ENCODE measurements at places on chromosomes 11 and 22.
A peak's percentile ranks its signal among the peaks of the same experiment; 100 is the strongest.

DNA sequence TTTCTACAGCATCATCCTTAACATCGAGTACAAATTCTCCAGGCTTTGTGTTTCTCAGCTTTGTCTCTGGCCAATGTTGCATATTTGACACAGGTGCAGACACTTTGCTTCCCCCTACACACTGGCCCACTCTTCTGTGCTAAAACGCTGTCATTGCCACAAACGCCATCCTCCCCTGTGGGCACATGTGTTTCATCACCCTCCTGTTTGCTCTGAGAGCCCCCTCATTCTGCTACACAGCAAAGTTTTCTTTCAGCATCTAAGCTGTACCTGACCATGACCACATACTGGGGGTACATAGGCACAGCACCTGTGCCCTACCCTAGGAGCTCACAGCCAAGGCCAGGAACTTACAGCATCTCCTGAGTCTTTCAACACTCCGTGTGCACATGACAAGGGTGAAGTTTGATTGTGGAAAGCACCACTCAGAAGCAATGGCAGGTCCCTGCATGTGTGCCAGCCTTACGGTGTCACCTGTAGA is 7.9 kb upstream of the IGLL5 start:
- no peak for DNase-seq

GRCh38 chr11:109435121-109435742 is 13.2 kb downstream of the C11orf87 start:
- peak; percentile 7 for DNase-seq

DNA sequence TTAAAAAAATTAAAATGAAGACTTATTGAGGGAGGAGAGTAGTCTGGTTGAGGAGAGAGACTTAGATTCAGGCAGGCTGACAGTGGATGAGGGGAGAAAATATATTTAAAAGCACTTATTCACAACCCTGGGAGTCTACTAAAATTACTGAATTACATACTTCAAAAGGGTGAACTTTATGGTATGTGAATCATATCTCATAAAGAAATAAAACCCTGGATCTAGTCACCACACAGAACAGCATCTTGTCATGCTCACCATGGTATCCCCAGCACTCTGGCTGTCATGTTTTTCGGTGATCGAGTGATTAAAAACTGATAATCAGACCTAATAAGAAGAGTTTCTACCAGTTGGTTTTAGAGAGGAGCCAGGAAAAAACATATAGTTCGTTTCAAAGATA is 11.0 kb downstream of the TEAD1 start:
- no peak for DNase-seq

GRCh38 chr11:59966201-59966600 is 2.4 kb downstream of the OOSP4A start:
- no peak for DNase-seq

DNA sequence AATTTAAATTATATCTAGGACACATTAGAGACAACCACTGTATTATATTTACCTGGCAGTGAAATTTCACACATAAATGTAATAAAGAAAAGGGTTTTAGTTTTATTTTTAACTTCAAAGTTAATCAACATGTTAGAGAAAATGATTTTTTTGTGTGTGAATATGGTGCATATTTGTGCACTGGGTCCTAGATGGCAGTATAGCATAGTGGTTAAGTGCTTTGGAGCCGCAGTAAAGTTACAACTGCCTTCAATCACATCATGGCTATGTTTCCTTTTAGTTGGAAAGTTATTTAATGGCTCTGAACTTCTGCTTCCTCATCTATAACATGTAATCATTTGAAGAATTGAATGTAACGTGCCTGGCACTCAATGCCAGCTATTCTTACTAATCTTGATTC is 108.9 kb upstream of the DDI1 start:
- DNase-seq: no peak

DNA sequence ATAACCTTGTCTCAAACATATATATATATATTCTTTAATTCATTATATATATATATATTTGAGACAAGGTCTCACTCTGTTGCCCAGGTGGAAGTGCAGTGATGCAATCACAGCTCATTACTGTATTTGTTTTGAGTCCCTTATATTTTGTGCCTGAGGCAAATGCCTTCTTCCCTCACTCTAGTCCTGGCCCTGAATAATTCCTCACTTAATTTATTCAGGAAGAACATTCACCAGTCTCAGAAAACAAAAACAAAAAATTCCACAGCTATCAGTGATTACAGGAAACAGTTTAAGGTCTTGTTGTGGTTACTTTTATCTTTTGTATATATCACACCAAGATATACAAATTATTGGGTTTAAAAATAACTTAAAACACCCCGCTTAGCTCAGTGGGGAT is 155.7 kb downstream of the CWF19L2 start:
- no peak for DNase-seq

DNA sequence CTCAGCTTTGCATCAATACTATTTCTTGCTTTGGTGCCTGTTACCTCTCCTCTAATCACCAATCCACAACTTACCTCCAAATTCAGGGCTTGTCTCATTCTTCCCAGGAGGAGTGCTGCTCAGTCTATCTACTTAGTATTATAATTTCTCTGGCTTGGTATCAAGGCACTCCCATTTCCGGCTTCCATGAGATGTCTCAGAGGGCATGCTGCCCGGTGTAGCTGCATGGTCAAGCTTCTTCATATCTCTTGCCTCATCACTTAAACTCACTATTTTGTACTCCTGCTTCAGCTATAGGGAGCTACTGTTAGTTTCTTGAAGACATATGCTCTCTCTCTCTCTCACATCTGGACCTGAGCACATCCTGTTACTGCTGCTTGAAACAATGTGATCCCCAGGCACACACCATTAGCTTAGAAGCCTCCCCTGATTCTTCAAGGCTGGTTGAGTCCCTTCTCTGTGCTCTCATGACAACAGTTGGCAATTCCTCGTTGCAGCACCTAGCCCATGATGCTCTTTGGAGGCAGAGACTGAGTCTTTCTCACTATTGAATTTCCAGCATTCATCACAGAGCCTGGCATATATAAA is 182.8 kb upstream of the SYN3 start:
- no peak for DNase-seq

- DNase-seq: no peak
These were observed 146.8 kb downstream of the MN1 start for GRCh38 chr22:27654546-27655445.

GRCh38 chr11:64711956-64712362 is 11.0 kb downstream of the NRXN2 start:
- no peak for DNase-seq

DNA sequence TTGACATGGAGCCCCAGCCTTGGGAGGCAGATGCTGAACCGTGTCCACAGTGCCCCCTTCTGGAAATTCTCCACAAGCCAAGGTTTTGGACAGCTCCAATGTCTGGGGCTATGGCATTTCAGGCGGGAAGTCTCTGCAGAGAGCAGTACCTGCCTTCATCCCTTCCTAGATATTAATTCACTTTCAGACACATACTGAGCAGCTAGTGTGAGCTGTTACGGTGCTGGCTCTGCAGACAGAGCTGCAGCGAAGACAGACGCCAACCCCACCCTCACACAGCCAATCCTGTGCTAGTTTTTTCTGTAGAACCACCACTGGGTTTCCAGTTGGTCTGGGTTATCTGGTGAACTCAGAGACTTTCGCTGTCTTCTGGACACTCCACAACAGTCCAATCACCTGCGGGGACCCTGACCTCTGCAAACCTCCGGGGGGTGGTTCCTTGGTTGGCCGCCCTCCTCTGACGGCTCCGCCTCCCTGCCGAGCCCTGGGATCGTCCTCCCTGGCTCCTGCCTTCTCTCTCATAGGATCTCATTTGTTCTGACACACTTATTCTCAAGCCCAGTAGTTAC is 9.1 kb downstream of the LMF2 start:
- peak; percentile 39 for DNase-seq

DNA sequence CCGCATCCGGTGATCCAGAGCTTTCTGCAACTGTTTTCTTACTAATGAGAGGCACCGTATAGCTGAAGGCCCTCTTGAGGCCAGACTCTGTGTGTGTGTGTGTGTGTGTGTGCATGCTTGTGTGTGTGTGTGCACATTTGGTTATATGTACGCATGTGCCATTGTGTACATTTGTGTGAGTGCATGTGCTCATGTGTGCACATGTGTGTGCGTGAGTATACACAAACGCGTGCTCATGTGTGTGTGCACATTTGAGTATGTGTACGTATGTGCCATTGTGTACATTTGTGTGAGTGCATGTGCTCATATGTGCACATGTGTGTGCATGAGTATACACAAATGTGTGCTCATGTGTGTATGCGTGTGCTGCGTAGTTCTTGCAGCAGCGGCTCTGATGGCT is 12.3 kb upstream of the FGF19 start:
- no peak for DNase-seq

DNA sequence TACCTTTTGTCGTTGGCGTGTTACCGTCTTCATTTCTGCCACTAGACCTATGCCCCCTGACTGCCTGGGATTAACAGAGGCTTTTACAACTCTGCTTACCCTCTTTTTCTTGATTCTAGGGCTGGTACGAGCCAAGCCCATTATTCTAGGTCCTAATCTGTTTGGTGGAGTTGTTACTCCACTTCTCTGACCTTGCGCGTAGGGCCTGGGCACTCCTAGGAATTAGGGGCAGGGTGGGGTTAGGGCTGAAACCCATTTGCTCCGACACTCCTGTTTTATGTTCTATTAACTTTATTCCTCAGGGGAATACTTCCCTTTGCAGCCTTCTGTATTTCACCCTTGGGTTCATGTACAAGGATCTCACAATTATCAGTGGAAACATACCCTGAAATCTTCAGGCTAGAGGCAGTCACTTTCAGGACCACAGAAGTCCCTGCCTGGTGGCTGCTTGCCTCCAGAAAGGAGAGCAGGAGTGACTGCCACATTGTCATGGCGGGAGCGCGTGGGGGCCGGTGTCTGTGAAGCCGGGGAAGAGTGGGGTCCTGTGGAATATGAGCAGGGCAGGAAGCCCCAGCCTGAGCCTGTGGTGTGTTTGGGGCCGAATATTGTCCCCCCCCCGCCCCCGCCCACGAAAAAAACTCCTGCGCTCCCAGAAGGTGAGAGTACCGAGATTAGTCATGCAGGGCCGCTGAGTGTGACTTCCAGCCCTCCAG is 731 bp upstream of the SLC37A2 start:
- no peak for DNase-seq

- no peak for DNase-seq
These were observed 4.7 kb downstream of the RTCB start for GRCh38 chr22:32407312-32407711.

DNA sequence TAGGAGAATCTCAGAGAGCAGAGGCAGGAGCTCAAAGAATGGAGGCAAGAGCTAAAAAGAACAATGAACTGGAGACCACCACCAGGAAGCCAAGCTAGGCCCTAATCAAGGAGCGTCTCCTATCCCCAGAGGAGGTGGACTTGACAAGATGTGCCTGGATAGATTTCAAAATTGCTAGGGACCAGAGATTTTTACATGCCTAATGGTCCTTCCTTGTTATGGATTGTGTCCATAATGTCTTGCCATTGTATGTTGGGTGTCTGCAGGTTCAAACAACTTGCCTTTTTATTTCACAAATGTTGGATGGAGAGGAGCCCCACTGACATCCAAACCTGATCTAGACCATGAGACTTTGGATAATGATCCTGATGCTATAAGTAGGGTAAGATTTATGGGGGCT is 88.2 kb upstream of the TP53I11 start:
- DNase-seq: no peak

GRCh38 chr11:116427903-116428637 is 344.7 kb downstream of the BUD13 start:
- DNase-seq: no peak

- DNase-seq: no peak
These were observed 4.8 kb upstream of the MRTFA start for GRCh38 chr22:40641269-40641668.

DNA sequence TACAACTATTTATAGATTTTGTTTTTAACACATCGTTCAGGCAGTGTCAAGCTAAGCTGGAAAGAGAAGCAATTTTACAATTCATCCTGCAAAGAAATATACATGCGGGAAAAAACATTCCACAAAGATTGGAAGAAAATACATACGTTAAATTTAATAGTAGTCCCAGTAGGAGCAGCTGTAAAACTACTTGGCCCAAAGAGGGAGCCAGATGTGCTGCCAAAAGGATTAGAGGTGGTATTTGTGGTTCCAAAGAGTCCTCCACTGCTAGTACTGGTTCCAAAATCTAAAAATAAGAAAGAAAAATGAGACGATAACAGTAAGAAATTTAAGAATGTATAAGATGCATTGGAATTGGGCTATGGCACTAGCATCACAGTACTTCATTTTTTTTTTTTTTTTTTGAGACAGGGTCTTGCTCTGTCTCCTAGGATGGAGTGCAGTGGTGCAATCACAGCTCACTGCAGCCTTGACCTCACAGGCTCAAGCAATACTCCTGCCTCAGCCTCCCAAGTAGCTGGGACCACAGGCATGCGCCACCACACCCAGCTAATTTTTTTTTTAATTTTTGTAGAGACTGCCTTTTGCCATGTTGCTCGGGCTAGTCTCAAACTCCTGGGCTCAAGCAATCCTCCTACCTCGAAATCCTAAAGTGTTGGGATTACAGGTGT is 21.5 kb downstream of the NUP98 start:
- DNase-seq: no peak

GRCh38 chr11:120142441-120143100 is 4.7 kb upstream of the TRIM29 start:
- DNase-seq: no peak

DNA sequence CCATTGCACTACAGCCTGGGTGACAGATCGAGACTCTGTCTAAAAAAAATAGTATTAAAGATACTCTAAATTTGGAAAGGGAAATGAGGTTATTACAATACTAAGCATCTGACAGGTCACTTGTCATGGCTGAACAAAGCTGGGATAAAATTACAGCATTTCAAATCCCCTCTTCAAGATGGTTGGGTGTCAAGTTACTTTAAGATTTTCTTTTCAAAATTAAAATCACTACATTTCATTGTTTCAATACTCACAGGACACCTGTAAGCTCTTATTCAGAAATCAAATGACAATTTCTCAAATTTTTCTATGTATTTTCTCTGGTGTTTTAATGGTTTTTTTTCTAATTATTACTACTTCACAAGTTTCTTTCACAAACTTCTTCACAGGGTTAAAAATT is 5.7 kb downstream of the TAF1D start:
- DNase-seq: no peak

GRCh38 chr11:120121336-120121735 is 16.6 kb downstream of the TRIM29 start:
- DNase-seq: no peak

- DNase-seq: no peak
These were observed 7.7 kb upstream of the APLP2 start for GRCh38 chr11:130062026-130062425.

DNA sequence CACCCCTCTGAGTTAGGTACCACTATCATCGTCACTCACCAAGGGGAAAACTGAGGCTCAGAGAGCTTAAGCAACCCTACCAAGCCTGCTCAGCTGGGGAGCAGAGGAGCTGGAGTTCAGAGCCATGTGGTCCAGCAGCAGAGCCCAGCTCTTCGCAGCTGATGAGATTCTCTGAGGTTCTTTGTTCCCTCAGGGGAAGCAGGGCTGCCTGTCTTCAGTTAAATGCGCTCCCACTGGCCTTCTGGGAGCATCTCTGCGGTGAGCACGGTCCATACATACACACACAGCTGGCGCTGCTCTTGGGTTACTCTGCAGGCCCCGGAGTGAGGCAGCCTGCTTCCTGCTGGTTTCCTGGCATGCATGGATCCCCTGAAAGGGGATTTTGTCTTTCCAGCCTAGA is 5.2 kb upstream of the PTGDR2 start:
- no peak for DNase-seq
